DMS53 (cell line): ENCODE measurements at places on chromosomes 1 and 21.

DNA sequence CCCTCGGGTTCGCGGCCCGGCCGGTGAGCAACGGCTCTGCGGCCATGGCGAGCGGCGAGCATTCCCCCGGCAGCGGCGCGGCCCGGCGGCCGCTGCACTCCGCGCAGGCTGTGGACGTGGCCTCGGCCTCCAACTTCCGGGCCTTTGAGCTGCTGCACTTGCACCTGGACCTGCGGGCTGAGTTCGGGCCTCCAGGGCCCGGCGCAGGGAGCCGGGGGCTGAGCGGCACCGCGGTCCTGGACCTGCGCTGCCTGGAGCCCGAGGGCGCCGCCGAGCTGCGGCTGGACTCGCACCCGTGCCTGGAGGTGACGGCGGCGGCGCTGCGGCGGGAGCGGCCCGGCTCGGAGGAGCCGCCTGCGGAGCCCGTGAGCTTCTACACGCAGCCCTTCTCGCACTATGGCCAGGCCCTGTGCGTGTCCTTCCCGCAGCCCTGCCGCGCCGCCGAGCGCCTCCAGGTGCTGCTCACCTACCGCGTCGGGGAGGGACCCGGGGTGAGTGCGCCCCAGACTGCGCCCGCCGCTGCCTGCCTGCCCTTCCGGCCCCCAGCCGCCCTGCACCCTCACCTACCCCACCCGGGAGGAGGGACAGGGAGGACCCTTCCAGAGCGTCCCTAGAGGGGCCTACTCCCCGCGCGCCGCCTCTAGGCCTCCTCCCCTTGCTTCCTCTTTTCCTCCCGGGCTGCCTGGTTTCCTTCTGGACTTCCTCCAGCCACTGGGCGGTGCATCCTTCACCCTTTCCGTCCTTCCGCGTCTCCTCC lies at the start of gene RNPEP:
TSS of gene RNPEP (plus strand) at position 26 of the 757 bp plus-strand sequence. CDS start at position 45, 19 bp downstream.
- DNase-seq, result peak; percentile 91

- DNase-seq, result peak; percentile 90
Observed at GRCh38 chr1:246506674-246507481, at the start of gene SMYD3. Gene SMYD3, minus strand, starts transcription at chr1:246507279.

GRCh38 chr1:63891060-63891690 lies 117.4 kb downstream of the ROR1 start:
- DNase-seq, result no peak

GRCh38 chr21:15080526-15080925 lies 15.7 kb upstream of the NRIP1 start:
- DNase-seq, result peak; percentile 25

- no peak for DNase-seq
Observed at GRCh38 chr21:36671836-36672235, 27.1 kb upstream of the SIM2 start.

- DNase-seq, result no peak
Observed at GRCh38 chr1:26498894-26499293, 26.7 kb downstream of the HMGN2 start.

- peak; percentile 26 for DNase-seq
Observed at GRCh38 chr1:25727635-25728286, 72.2 kb upstream of the SELENON start.
